Natural killer cell (primary cell): ENCODE measurements at places on chromosomes 1 and 21. TPM values are rescaled to one million over a fixed set of nuclear protein-coding genes. Genes with fewer than 3 reads are reported as not detected.

DNA sequence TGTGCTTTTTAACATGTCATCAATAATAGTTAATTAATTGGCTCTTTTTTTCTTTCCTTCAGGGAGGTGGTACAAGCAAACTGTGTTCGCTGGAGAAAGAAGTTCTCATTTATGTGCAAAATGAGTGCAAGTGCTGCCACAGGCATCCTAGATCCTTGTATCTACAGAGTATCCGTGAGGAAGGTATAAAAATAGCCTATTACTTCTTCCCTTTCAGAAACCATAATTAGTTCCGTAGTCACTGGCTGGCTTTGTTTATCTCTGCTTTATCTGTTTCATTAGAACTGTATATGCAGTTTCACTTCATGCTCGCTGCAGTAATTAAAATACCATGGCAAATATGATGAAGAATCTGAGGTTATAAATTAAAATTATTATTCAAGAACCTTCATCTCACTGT lies 40.6 kb downstream of the EEIG2 start:
- DNase-seq = no peak

The PFKL gene
- 91.3 TPM for total RNA-seq

GRCh38 chr1:21906173-21907078 lies 30.7 kb downstream of the HSPG2 start:
- no peak for DNase-seq

The IVL gene
- not detected for total RNA-seq

DNA sequence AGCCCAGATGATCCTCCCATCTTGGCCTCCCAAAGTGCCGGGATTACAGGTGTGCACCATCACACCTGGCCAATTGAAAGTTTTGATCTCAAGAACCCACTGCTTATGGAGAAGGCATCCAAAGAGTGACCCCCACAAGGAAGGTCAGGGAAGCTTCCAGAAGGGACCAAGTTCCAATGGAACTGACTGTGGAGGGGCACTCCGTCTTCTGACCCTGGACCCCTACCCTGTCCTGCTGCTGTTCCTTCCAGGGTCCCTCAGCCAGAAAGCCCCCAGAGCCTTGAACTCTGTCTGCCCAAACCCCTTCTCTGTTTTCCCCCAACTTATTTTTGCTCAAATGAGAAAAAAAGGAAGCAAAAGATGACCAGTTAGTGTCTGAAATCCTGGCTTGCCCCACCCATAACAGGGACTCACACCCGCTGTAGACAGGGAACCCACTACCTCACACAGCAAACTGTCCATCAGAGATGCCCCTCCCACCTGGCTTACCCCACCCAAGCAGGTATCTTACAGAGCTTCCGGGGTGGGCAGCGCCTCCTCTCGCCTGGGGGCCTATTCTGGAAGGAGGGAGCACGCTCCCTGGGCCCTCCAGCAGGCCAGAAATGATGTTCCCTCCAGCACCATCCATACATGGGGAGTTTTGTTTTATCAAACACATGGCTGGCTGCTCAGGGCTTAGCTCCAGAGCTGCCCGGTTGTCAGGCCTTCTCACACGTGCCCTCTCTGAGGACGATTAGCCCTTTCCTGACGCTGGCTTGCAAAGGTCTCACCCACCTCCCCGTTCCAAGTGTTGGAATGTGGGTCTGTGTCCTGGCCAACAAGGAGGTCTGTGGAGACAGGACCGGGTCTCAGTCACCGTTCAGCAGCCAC lies 3.1 kb upstream of the WNT3A start:
- DNase-seq = no peak

The HAPLN2 gene
- not detected for total RNA-seq
